ENCODE measurements at places on chromosomes 1 and 21.

DNA sequence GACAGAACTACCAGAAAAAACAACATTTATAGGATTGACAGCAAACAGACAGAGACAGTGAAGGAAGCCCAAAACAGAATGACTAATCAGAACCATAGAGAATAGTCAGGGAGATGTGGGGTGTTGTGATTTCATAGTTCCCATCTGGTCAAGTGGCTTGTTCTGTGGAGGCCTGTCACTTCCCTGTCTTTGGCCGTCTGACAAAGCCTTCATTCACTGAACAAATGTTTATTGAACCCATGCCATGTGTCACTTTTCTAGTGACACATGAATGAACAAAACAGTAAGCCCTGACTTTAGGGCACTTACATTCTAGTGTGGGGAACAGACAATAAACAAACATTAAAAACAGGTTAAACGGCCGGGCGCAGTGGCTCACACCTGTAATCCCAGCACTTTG lies 3.2 kb upstream of the SRRM1 start:
- DNase-seq = no peak

DNA sequence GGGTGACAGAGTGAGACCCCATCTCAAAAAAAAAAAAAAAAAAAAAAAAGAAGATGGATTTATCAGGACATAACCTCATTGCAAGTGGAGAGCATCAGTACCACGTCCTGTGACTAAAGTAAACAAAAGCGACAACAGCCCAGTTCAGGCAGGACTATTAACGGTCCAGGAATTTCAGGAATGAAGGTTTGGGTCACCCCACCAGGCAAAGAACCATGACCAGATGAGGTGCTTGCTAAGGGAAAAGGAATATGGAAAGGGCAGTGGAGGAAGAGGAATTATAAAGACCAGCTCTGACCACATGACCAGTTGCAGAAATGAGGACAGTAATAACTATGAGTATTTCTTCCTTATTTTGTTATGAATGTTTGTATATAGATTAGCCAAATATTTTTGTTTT lies 35.4 kb upstream of the EIF4G3 start:
- no peak for DNase-seq

GRCh38 chr1:208008534-208008933 lies 97.6 kb upstream of the CD34 start:
- DNase-seq = no peak

- no peak for DNase-seq
Measured at GRCh38 chr1:14217384-14217783, 381.1 kb upstream of the KAZN start.

GRCh38 chr1:162562470-162562828 lies 927 bp downstream of the UAP1 start:
- DNase-seq = no peak

All from activated effector memory CD4-positive, alpha-beta T cell treated with Interleukin-2 at 50 U/mL for 16 hours (primary cell).